ENCODE measurements at places on chromosomes 6 and 20.

GRCh38 chr6:15359335-15359862 is 113.5 kb downstream of the JARID2 start:
- DNase-seq: no peak

DNA sequence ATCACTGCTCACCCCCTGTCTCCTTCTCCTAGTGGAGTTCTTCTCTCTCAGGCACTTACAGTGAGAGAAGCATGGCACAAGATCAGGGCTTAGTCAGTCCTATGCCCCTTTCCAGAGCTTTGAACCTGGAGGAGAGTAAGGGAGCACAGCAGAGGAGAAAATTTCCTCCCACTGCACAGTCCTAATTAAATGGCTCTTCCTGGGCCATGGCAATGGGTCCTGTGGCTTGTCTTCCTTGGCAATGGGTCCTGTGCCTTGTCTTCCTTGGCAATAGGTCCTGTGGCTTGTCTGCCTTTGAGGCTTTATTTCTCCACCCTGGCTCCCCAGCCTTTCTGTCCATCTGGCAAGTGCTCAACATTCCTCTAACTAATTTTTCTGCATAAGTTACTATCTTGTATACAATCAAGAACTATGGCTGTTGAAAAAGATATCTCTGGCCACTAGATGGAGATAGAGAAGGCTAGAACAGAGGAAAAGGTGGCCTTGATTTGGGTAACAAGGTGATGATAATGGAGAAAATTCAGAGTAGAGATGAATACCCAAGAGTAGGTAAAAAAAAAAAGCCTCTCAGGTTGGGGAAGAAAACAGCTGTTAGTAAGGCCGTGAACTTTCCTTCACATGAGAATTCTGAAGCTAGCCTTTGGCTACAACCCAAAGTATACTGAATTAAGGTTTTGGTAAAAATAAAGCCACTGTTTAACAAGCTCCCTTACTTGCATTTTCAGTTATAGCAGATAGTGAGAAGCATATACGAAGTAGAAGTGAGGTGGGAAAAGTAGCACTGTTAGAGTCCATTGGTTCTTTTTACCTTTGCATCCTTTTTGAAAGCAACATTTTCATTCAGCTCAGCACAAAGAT is 504.9 kb downstream of the DOK5 start:
- no peak for DNase-seq

DNA sequence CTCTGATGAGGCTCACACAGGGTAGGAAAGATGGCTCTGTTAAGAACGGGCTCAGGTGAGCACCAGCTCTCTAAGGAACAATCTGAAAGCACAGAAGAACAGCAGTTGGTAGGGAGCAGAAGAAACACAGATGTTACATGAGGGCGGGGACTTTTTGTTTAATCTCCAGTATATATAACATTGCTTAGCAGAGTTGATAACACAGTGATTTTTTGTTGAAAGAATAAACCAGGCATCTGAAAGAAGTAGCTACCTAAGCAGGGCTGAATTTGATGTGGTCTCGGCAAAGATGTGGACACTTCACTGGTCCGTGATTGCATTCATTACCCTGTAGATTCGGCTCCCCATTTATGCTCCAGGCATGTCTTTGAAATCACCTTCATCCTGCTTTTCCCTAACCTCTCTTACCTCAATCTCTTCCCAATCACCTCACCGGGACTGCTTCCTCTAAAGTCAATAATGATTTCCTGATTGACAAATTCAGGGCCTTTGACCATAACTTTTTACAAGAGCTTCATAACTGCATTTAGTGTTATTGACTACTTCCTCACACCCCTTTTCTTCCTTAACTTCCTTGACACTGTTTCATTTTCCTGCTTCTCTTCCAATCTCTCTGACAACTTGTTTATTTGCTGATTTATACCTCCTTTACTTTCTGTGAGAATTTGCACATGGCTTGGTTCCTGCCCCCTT is 34.4 kb downstream of the SAMD3 start:
- no peak for DNase-seq

- no peak for DNase-seq
Measured at GRCh38 chr6:72042088-72042487, 155.7 kb downstream of the RIMS1 start.

GRCh38 chr20:35680452-35681183 is 15.9 kb upstream of the CPNE1 start:
- no peak for DNase-seq

GRCh38 chr6:158868890-158869825 is 50.0 kb upstream of the EZR start:
- peak; percentile 91 for DNase-seq

- DNase-seq: no peak
Measured at GRCh38 chr6:142666599-142667185, 278.3 kb downstream of the HIVEP2 start.

DNA sequence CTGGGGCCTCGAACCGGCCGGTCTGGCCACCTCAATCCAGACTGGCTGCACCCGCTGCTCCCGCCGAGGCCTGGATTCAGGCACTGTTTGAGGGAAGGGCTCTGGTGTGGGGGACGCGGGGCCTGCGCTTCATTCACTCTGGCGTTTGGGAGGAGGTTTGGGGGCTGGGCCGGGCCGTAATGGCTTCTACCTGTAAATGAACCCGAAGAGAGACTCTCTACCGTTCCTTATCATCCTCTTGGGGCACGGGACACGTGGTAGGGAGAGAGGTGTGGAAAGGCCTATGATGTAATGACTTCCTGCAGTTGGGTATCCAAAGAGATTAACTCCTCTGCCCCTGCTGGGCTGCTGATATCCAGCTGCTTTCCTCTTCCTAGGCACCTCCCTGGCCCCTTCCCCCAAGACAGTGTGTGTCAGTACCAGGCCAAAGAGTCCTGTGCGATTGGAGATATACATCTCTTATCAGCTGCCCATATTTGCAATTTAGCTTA is 1.8 kb downstream of the FOXO3 start:
- peak; percentile 85 for DNase-seq

GRCh38 chr6:148898376-148899014 is 151.7 kb downstream of the UST start:
- no peak for DNase-seq

GRCh38 chr6:157716251-157716995 is 106.6 kb upstream of the SNX9 start:
- no peak for DNase-seq

- DNase-seq: no peak
Measured at GRCh38 chr6:26170951-26171841, 84.0 kb downstream of the HFE start.

GRCh38 chr20:24792641-24793495 is 156.2 kb upstream of the CST7 start:
- no peak for DNase-seq

- no peak for DNase-seq
Measured at GRCh38 chr6:166228839-166229528, 61.3 kb upstream of the TBXT start.

- DNase-seq: no peak
Measured at GRCh38 chr6:114176726-114177125, 166.1 kb downstream of the HS3ST5 start.

DNA sequence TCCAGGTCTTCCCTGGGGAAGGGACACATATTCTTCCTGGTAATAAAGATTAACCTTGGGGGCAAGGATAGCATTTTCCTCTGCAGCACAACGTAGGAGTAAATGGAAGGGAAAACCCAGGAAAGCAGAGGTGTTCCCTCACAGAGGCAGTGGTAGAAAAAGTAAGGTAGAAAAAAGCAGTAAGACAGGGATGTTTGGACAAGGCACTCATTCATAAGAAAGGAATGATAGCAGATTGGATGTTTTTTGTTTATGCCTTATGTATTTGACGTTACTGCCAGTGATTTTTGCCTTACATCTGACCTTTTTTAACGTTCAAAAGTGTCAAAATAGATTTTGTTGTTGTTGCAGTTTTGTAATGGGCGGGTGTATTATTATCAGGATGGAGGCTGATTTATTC is 395.0 kb downstream of the CDKAL1 start:
- DNase-seq: no peak

DNA sequence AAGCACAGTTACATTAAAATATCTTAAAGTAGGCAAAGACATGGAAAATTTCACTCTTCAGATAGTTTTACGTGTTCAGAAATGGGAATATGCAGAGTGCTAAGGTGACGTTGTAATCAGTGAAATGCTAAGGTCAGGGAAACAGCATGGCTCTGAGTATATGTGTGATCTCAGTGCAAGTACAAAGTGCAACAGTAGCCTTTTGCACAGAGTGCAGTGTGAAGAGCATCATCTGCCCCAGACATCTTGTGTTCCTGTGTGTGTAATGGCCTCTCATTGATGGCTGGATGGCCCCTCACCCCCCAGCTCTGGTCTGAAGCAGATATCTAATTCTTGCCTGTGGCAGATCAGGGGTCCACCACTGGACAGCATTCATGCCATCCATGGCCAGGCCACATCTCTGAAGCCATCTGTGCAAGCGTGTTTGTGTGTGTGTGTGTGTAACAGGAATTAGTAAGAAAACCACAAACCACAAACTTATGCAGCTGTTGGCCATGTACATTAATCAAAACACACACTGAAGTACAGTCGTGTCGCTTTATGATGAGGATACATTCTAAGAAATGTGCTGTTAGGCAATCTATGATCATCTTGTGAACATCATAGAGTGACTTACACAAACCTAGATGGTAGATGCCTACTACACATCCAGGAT is 165.1 kb downstream of the RALGAPA2 start:
- no peak for DNase-seq

- no peak for DNase-seq
Measured at GRCh38 chr6:44057931-44058616, 69.2 kb downstream of the MRPL14 start.

DNA sequence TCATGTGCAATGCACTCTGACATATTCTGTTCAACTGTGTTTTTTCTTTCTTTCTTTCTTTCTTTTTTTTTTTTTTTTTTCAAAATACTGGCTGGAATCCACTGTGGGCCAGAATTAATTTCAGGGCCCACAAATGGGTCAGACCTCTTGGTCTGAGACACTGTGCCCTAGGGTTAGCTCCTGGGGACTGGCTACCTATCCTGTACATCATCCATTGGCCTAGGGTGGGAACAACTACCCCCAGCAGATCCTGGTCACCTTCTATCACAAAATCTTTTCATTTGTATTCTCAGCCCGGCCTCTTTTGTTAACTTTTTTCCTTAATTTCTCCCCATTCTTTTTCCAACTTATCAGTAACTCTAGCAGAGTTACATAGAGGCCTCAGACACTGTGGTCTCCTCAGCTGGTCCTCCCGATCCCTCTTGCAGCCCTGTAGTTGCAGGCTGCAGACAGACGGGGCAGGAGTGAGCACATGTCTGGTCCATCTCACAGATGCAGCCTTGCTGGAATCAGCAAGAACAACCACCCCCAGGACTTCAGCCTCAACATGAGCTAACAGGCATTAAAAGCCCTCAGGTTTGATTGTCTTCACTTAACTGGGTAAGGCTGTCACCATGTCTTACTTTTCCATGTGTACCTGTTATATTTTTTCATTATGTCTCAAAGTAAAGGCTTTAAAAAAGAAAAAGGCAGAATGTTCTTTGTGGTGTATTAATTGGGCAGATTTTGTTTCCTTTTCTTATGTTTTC is 41.3 kb downstream of the TXLNB start:
- DNase-seq: no peak

- no peak for DNase-seq
Measured at GRCh38 chr6:150048099-150048498, 20.8 kb downstream of the ULBP3 start.

DNA sequence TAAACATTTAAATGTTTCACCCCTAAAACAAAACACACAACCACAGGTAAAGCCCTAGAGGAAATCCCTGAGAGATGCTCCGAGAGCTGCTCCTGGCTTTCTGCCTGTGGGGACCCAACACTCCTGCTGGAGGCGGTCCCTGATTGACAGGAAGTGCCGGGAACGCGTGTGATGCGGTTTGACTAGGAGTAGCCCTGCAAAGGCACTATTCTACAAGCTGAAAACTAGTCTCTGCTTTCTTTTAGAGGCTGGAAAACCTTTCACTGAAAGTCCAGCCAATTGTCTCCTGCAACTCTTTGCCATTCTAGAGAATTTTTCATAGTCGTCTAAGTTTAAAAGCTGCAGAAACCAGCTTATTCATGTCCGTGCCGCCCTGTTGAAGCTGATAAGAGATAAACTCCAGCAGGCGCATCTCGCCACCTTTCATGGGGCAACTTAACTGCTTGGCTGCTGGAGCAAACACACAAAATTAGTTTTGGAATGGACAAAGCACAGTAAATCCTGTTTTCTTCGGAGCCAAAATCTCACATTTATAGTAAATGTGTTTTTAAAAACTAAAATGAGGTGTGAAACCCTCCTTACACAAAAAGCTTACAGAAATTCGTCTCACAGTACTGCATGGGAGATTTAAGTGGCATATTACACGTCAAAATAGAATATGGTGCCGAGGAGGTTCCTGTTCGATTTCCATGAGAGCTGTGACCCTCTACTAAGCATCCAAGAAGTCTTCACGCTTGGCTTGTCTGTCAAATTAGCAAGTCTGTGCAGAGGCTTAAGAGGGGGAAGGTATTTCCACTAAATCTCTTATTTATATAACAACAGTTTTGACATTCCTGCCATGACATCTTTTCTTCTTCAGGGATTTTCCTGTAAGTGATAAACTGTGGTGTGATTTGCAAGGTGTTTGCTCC is 46.9 kb downstream of the DACT2 start:
- no peak for DNase-seq

DNA sequence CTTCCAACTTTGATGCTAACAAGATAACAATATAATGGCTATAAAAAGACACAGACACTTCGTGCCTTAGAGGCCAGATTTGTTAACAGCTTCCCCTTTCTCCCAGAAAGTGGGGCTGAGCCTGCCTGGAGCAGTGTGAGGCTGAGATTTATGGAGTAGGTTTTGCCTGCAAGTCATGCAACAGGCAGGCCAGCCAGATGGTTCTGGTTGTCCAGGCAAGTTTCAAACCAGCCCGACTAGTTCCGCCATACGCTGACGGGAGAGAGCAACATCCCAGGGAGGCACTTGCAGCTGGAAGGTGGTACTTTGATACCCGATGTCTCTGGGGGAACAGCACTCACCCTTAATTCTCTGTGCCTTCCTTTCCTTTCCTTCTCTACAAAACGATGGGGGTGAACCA is 81.3 kb upstream of the NAA20 start:
- no peak for DNase-seq

- DNase-seq: no peak
Measured at GRCh38 chr6:108027594-108027993, 46.9 kb downstream of the OSTM1 start.

- no peak for DNase-seq
Measured at GRCh38 chr6:28488916-28489365, 26.7 kb downstream of the GPX6 start.

Measured in Right ventricle myocardium inferior (tissue), 1 donor.